ENCODE measurements at places on chromosomes 13 and 19.

DNA sequence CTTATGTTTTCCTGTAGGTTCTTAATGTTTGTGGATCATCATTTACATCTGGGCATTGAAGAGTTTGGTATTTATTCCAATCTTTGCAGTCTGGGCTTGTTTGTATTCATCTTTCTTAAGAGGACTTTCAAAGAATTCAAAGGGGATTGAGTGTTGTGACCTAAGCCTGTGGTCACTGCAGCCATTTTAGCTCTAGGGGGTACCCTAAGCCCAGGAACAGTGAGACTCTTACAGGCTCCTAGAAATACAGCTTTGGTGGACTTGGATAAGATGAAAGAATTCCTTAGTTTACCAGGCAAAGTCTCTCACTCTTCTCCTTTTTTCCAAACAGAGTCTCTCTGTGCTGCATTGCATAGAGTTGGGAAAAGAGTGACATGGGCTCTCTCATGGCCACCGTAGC, 2539.0 kb upstream of the PCDH20 start:
- DNase-seq: no peak

DNA sequence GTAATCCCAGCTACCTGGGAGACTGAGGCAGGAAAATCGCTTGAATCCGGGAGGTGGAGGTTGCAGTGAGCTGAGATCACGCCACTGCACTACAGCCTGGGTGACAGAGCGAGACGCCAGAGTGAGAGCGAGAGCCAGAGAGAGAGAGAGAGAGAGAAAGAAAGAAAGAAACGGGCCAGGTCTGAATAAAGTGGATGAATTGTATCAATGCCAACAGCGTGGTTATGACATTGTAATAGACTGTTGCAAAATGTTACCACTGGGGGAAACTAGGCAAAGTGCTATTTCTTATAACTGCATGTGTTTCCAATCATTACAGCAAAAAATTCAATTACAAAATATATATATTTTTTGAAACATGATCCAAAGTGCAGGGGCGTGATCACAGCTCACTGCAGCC, 11.8 kb upstream of the BTBD2 start:
- DNase-seq: no peak

DNA sequence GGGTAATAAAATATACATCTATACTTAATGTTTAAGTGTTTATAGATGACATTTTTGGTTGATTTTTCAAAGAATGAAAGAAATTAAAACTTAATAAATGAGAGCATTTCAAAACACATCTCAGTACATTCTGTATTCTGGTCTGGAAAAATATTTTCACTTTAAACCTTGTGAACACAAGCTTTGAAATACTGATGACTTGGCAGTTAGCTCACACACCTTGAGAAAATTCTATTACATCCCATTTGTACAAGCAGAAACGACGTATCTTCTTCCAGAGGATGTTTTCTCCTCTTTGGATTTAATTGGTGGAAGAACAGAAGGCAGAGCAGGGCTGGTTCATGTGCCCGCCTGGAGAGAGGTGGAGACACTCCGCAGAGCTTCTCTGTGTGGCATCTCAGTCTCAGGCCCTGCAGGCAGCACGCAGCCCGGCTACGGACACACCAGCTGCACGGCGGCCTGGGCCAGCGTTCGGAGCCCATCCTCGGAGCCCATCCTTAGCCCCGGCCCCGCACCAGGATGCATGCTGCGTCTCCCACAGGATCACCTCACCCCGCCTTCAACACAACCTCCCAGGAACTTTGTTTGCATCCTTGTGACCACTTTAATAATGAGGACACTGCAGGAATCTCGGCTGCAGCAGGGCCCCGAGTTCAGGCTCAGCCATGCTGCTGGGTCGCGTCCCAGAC, 48.6 kb downstream of the SOX1 start:
- no peak for DNase-seq

DNA sequence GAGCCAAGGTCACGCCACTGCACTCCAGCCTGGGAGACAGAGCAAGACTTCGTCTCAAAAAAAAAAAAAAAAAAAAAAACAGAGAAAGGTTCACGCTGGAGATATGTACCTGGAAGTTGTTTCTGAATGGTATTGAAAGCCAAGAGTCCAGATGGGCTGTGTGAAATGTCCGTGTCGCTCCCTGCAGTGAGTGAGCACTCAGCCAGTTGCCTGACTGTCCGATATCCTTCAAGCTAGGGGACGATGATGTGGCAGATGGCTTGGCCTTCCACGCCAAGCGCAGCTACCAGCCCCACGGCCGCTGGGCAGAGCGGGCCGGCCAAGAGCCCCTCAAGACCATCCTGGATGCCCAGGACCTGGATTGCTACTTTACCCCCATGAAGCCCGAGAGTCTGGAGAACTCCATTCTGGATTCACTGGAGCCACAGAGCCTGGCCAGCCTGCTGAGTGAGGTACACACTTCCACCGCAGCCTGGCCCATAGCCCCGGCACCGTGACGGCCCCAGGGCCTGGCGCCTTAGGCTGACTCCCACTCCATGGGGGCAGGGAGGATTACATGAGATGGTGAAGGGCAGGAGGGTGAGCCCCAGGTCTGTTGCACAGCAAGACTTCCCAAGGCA, 11.7 kb upstream of the OVOL3 start:
- DNase-seq: no peak

DNA sequence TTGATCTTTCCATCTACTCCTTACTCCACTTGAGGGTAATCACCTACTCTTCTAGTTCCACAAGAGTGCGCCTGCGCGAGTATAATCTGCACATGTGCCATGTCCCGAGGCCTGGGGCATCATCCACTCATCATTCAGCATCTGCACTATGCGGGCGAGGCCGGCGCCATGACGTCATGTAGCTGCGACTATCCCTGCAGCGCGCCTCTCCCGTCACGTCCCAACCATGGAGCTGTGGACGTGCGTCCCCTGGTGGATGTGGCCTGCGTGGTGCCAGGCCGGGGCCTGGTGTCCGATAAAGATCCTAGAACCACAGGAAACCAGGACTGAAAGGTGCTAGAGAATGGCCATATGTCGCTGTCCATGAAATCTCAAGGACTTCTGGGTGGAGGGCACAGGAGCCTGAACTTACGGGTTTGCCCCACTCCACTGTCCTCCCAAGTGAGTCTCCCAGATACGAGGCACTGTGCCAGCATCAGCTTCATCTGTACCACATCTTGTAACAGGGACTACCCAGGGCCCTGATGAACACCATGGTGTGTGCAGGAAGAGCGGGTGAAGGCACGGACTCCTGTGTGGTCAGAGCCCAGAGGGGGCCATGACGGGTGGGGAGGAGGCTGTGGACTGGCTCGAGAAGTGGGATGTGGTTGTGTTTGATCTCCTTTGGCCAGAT, 2.7 kb upstream of the KLK2 start:
- DNase-seq: no peak

GRCh38 chr13:97100821-97101220, 106.5 kb upstream of the OXGR1 start:
- DNase-seq: no peak

GRCh38 chr19:34794066-34794960, 21.3 kb upstream of the ZNF599 start:
- no peak for DNase-seq

DNA sequence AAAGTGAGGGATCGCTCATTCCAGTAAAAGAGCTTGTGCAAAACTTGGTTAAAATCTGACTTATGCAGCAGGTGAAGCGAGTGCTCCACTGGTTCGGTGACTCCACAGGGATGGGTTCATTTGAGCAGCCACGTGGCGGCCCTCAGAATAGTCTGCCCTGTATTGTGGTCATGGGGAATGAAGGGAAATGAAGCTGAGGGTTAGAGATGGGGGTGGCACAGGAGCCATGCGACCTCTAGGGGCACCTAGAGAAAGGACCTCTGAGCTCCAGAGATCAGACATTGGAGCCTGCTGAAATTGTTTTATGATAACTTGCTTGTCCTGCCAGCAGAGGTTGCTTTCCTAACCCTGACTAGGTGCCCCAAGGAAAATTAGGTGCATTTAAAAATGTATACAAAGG, 26.6 kb downstream of the CBY2 start:
- DNase-seq: no peak

DNA sequence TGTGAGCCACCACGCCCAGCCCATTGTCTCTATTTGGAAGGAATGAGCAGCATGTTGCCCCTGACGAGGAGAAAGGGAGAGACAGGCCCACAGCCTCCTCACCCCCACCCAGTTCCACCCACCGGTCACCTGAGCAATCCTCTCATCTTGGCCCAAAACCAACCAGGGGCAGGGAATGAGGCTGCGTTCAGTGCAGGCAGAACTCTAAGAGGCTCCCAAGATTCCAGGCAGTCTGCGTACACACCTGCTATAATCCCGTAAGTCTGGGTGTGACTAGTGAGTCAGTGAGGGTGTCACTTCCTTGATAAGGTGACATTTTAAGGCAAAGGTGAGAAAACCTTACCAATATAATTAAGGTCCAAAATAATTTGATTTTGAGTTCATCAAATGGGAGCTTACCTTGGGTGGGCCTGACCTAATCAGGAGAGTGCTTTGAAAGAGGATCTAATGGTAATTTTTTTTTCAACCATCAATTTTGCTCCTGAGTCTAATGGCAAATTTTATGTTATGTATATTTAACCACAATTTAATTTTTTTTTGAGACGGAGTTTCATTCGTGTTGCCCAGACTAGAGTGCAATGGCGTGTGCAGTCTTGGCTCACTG, 26.9 kb upstream of the KLF2 start:
- no peak for DNase-seq

GRCh38 chr19:1512671-1513498, at the start of gene ADAMTSL5:
TSS of gene ADAMTSL5 (minus strand) at chr19:1513019. CDS start at chr19:1510943, 2,076 bp downstream.
- DNase-seq: peak; percentile 35

DNA sequence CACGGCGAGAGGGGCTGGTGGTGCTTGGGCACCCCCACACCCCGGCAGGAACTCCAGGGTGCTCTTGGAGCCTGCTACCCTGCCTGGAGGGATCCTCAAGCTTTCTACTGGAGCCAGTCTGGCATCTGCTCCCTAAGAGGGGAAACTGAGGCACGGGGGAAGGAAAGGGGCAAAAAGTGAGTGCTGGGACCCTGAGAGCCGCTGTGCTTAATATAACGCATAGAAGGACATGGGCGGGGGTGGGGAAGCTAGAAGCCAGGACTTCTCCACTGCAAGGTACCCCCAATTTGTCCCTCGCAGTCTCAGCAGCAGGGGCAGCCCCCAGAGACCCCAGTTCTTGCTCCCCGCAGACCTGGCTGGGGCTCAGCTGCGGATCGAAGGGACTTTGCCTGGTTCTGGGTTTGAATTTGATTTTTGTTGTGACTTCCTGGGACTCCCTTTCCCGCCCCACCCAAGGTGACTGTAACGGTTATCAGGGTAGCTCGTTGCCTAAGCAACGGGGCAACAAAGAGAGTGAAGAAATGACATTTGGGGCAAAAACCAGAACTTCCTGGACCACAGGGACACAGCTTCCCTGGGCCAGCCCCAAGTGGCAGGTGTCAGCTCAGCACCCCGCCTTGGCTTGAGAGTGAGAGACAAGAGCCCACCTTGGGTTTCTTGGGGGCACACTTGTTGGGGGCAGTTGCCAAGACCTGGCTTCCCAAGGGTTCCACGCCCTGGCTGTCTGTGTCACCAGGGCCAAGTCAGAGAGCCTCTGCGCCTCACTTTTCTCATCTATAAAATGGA, 638 bp downstream of the ADGRE5 start:
- DNase-seq: no peak
